ENCODE measurements at places on chromosomes 7 and 10. TPM values are rescaled to one million over a fixed set of nuclear protein-coding genes. Genes with fewer than 3 reads are reported as not detected.
A peak's percentile ranks its signal among the peaks of the same experiment; 100 is the strongest.

The OLAH gene
- total RNA-seq, result 2.5 TPM

The GPR22 gene
- total RNA-seq, result not detected

The CYP3A7 gene
- total RNA-seq, result not detected

The ANLN gene
- total RNA-seq, result 2.4 TPM

DNA sequence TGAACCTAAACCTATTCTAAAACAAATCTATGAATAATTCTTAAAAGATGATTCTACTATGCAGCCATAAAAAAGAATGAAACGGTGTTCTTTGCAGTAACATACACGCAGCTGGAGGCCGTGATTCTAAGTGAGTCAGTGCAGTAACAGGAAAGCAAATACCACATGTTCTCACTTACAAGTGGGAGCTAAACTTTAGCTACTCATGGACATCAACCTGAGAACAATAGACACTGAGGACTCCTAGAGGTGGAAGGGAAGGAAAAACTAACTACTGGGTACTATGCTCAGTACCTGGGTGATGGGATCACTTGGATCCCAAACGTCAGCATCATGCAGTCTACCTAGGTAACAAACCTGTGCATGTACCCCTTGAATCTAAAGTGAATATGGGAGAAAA is 575.0 kb upstream of the MGMT start:
- H3K27ac ChIP-seq, result no peak overlapping the region
- no peaks in the 10 kb centered on the region for H3K36me3 ChIP-seq
- H3K27me3 ChIP-seq, result no peaks in the 10 kb centered on the region
- no peaks in the 10 kb centered on the region for H3K4me1 ChIP-seq
- no peak for DNase-seq
- H3K4me3 ChIP-seq, result no peak overlapping the region

- H3K27ac ChIP-seq, result no peak overlapping the region
- no peak overlapping the region for H3K4me3 ChIP-seq
- no peak for DNase-seq
Measured at GRCh38 chr10:132687181-132687892, 98.6 kb downstream of the NKX6-2 start.

GRCh38 chr7:29881724-29882123 is 75.4 kb downstream of the WIPF3 start:
- no peak overlapping the region for H3K27ac ChIP-seq
- no peaks in the 10 kb centered on the region for H3K27me3 ChIP-seq
- no peaks in the 10 kb centered on the region for H3K4me1 ChIP-seq
- DNase-seq, result no peak

DNA sequence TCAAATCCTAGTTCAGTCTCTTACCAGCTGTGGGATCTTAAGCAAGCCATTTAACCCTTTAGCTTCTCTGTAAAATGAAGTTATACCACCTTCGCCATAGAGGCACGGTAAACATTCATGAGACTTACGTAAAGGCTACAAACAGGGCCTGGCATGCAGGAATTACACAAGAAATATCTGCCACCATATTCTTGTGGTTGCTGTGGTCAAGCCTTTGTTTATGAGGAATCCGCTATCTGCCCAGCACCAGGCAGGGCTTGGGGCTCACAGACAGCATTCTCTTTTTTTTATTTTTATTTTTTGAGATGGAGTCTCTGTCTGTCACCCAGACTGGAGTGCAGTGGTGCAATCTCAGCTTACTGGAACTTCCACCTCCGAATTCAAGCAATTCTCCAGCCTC is 9.9 kb downstream of the AIFM2 start:
- no peak for DNase-seq
- no peaks in the 10 kb centered on the region for H3K4me1 ChIP-seq
- peaks cover 22% of the 10 kb centered on the region for H3K36me3 ChIP-seq
- H3K27me3 ChIP-seq, result no peaks in the 10 kb centered on the region
- H3K27ac ChIP-seq, result no peak overlapping the region
- H3K4me3 ChIP-seq, result no peak overlapping the region

DNA sequence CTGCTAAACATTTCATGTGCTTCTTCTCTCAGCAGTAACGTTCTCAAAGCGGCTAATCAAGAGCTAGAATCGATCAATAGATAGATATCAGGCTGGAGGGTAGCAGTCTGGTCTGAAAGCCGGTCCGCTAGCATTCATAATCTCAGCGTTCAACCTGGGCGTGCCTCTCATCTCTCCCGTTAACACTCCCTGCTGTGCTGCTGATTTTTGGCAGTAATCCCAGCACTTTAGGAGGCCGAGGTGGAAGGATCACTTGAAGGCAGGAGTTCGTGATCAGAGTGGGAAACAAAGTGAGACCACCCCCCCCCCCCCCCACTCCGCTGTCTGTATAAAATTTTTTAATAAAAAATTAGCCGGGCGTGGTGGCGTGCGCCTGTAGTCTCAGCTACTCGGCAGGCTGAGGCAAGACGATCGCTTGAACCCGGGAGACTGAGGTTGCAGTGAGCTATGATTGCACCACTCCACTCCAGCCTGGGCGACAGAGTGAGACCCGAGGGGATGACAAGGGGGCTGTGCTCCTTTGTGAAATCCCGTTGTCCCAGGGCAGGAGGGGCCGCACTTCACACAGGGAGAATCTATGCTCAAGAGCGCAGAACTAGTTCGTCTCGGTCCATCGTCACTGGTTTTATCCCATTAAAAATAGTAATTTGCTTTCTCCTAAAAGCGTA is 624 bp upstream of the CEP55 start:
- H3K4me3 ChIP-seq, result peak overlapping the region; percentile 95
- DNase-seq, result no peak
- H3K27ac ChIP-seq, result peak overlapping the region; percentile 61
- H3K4me1 ChIP-seq, result no peaks in the 10 kb centered on the region
- H3K27me3 ChIP-seq, result no peaks in the 10 kb centered on the region

GRCh38 chr10:92970301-92971070 is 90.1 kb upstream of the CYP26C1 start:
- no peaks in the 10 kb centered on the region for H3K36me3 ChIP-seq
- H3K4me3 ChIP-seq, result no peak overlapping the region
- H3K27ac ChIP-seq, result no peak overlapping the region
- no peak for DNase-seq

DNA sequence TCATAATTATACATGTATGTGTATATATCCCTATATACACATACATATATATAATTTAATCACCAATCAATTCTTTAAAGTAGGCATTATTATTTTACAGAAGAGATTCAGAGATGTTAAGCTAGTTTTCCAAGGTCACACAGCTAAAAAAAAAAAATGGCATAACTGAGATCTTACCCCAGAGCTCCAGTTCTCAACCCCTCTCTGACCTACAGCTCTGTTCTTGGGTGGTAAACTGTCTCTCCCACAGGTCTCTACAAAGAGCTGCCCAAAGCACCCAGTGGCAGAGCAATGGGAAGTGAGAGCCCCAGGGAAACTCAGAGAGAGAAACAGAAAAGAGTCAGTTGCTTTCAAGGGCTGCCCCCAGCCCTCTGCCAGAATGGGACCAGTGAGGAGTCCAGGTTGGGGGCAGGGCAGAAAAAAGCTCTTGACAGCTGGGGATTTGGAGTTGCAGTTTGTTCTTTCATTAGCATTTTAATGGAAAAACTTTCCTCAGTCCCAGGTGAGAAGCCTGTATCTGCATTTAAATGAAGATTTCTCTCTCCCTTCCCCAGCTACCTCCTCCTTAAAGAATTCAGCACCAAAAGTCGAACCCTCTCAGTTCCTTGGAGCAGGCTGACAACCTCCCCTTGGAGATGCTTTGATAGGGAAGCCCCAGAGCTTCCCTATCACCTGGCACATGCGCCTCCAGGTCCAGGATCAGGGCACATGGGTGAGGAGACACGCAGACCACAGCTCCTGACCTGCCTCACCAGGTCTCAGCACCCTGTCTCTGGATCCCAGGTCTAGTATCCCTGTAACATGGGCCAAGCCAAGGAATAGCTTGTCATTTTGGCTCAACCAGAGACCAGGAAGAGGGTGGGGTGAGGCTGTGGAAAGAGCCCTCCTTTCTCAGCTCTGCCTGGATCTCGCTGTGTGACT is 388.1 kb downstream of the PLXNA4 start:
- H3K27ac ChIP-seq, result no peak overlapping the region
- peaks cover 15% of the 10 kb centered on the region for H3K36me3 ChIP-seq

DNA sequence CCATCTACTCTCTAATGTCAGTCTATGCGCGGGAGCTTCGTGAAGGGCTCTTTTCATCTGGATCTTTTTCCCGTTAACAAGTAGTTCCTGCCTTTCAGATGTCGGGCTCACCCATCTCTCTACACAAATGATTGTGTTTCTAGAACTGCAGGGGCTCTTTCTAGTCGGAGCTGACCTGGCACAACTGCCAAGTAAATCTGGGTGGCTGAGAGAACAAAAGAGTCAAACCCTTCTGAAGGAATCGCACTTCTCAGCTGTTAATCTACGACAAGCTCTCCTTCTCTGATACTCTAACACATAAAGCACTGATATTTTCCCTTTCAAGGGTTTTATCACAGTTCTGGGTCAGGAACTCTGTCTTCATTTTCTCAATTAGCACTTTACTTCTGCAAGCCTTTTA is 144.7 kb downstream of the NRP1 start:
- H3K4me1 ChIP-seq, result peaks cover 7% of the 10 kb centered on the region
- H3K27ac ChIP-seq, result no peak overlapping the region
- H3K4me3 ChIP-seq, result no peak overlapping the region

GRCh38 chr7:108097703-108098102 is 32.5 kb downstream of the LAMB4 start:
- no peak overlapping the region for H3K27ac ChIP-seq
- no peak overlapping the region for H3K4me3 ChIP-seq
- H3K36me3 ChIP-seq, result no peaks in the 10 kb centered on the region
- DNase-seq, result no peak
- no peaks in the 10 kb centered on the region for H3K27me3 ChIP-seq

DNA sequence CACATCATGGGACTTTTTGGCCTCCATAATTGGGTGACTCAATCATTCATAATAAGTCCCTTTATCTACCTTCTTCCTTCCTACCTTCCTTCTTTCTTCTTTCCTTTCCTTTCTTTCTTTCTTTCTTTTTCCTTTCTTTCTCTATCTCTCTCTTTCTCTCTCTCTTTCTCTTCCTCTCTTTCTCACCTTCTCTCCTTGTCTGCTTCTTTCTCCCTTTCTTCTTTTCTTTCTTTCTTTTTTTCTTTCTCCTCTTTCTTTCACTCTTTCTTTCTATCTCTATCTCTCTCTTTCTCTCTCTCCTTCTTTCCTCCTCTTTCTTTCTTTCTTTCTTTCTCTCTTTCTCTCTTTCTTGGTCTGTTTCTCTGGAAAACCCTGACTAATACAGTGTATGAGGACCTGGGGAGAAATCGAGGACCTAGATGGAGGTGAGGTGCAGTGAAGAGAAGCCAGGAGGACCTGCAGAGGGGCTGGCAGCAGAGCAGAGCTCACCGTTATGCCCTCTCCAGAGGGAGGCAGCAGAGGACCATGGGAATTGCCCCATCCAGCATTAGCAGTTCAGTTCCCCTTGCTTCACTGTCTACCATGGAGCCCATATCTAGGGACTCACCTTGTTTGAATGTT is 52.7 kb upstream of the BTRC start:
- no peaks in the 10 kb centered on the region for H3K36me3 ChIP-seq
- H3K4me1 ChIP-seq, result no peaks in the 10 kb centered on the region
- H3K27me3 ChIP-seq, result no peaks in the 10 kb centered on the region

DNA sequence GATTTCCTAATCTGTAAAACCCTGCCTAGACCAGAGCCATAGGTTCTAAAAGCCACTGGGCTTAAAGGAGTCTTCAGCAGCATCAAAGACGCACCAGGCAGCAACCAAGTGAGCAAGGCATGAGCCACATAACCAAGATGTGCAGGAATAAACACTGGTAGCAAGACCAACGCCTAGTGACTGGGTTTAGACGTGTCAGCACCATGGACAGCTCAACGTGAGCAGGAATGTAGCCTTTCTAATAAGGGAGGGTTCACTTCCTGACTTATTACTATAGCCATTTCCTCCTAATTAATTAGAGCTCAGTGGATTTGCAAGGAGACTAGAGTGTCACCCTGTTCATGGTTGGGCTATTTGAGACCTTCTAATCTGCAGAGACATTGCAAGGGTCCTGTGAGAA is 223.7 kb downstream of the LHFPL3 start:
- H3K4me1 ChIP-seq, result peaks cover 3% of the 10 kb centered on the region
- H3K27ac ChIP-seq, result no peak overlapping the region
- DNase-seq, result no peak
- no peaks in the 10 kb centered on the region for H3K27me3 ChIP-seq
- no peaks in the 10 kb centered on the region for H3K36me3 ChIP-seq

DNA sequence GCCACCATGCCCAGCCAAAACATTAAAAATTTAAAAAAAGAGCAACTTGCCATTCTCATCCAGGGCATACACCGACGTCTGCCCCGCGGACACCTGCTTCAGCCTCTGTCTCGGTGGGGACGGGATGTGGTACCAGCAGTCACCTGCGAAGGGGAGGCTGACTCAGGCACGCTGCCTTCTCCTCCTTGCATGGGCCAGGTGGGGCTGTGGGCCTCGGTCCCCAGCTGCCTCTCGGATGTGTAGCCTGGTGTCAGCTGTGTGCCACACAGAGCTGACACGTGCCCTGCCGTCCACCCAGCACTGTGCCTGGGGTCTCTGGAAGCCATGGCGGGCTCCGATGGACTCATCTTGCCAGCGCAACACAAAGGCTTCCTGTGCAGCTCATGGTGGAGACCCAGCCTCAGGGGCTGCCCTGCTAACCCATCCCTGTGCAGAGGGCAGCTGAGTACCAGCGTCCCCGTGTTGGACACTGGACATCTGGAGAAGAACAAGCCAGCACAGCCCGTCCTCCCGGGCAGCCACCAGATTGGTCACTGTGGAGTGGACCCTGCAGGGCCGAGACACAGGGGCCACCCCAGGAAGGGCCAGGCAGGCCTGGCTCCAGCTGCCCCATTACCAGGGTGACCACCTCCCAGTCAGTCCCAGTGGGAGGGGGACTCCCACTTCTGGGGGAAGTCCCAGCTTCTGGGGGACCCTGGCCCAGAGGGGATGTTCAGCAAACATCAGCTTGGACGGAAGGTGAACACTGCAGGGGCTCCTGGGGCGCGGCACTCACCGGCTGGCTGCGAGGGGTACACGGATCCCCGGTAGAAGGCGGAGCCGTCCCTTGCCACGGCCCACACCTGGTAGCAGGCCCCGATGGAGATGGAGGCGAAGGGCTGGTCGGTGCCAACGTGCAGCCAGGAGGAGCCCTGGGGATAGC is 10.6 kb downstream of the BHLHA15 start:
- peaks cover 30% of the 10 kb centered on the region for H3K36me3 ChIP-seq
- no peak overlapping the region for H3K4me3 ChIP-seq
- no peaks in the 10 kb centered on the region for H3K27me3 ChIP-seq
- H3K4me1 ChIP-seq, result no peaks in the 10 kb centered on the region
- H3K27ac ChIP-seq, result no peak overlapping the region

DNA sequence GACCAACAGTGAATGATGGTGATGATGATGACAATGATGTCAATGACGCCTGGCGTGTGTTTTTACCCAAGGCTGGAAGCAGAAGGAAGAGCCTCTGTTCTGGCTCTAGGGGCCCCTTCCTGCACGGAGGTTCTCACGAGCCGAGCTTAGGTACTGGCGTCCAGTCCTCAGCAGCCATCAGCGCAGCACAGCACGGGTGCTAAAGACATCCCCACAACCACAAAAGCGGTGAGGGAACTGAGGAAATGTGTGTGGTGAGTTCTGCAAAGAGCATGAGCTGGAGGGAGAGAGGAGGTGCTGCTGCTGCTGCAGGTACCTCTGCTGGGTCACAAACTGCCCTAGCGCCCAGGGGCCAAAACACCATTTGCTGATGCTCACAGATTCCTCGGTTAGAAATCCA is 81.6 kb downstream of the SFMBT2 start:
- no peaks in the 10 kb centered on the region for H3K36me3 ChIP-seq
- H3K4me3 ChIP-seq, result no peak overlapping the region
- H3K27me3 ChIP-seq, result no peaks in the 10 kb centered on the region
